Calu3 (cell line): ENCODE measurements at places on chromosomes 11 and 22. TPM values are rescaled to one million over a fixed set of nuclear protein-coding genes. Genes with fewer than 3 reads are reported as not detected.

Gene OR51A4
- total RNA-seq = not detected in 2 replicates

Gene PDE3B
- total RNA-seq = 4.5 and 4.6 TPM in 2 replicates

Gene BDNF
- 7.9 and 8.3 TPM in 2 replicates for total RNA-seq

Gene SHISAL1
- total RNA-seq = not detected in 2 replicates

Gene PKDREJ
- total RNA-seq = 0.05 TPM in 1 of 2 replicates, not detected in the other

Gene GLB1L3
- not detected in 2 replicates for total RNA-seq

Gene EMID1
- total RNA-seq = 1.1 and 2.4 TPM in 2 replicates

Gene C11orf86
- not detected in 2 replicates for total RNA-seq

Gene APOL5
- total RNA-seq = not detected in 2 replicates

Gene CEP126
- total RNA-seq = 3.1 and 3.8 TPM in 2 replicates

Gene DTX4
- 56.7 and 65.8 TPM in 2 replicates for total RNA-seq

Gene SYT7
- total RNA-seq = 4.4 and 6.3 TPM in 2 replicates

Gene C22orf42
- total RNA-seq = not detected in 2 replicates

Gene CTSW
- total RNA-seq = not detected in 2 replicates

Gene NXPE1
- not detected in 2 replicates for total RNA-seq

Gene OTOG
- 0.32 TPM in 1 of 2 replicates, not detected in the other for total RNA-seq

Gene SCN3B
- 0.10 and 0.45 TPM in 2 replicates for total RNA-seq

Gene RIC8A
- 73.0 and 84.1 TPM in 2 replicates for total RNA-seq

Gene OR52E4
- total RNA-seq = not detected in 2 replicates

Gene MUC5AC
- 51.2 and 145 TPM in 2 replicates for total RNA-seq

Gene ACCSL
- total RNA-seq = not detected in 2 replicates

Gene PRRG4
- 22.9 and 23.9 TPM in 2 replicates for total RNA-seq

Gene CASP1
- 10.1 and 13.5 TPM in 2 replicates for total RNA-seq
